ENCODE measurements at places on chromosomes 7 and 10. TPM values are rescaled to one million over a fixed set of nuclear protein-coding genes. Genes with fewer than 3 reads are reported as not detected.

Gene LRGUK
- not detected for polyA plus RNA-seq

Gene C7orf33
- not detected for polyA plus RNA-seq

Gene ABCC2
- 2.6 TPM for polyA plus RNA-seq

Gene SMKR1
- 2.0 TPM for polyA plus RNA-seq

Gene ICA1
- 21.6 TPM for polyA plus RNA-seq

Gene DDC
- 0.13 TPM for polyA plus RNA-seq

Gene CPA2
- polyA plus RNA-seq = 4,704 TPM

Gene CBX3
- 37.3 TPM for polyA plus RNA-seq

Gene SPAM1
- not detected for polyA plus RNA-seq

Gene VWC2
- polyA plus RNA-seq = 0.01 TPM

Gene INPP5A
- polyA plus RNA-seq = 17.5 TPM

Gene VENTX
- 0.28 TPM for polyA plus RNA-seq

Gene CYP2C19
- not detected for polyA plus RNA-seq

Gene CNNM1
- polyA plus RNA-seq = 0.04 TPM

Gene EGFR
- polyA plus RNA-seq = 24.4 TPM

Gene CYP26C1
- polyA plus RNA-seq = not detected

Gene FEZF1
- not detected for polyA plus RNA-seq

Gene NRG3
- 0.34 TPM for polyA plus RNA-seq

Gene EXOSC1
- polyA plus RNA-seq = 26.0 TPM

Gene PLCE1
- 1.5 TPM for polyA plus RNA-seq

Gene DEPP1
- 1,305 TPM for polyA plus RNA-seq

Gene ALKBH4
- 5.7 TPM for polyA plus RNA-seq

Gene CLCN1
- polyA plus RNA-seq = not detected

Gene ACSM6
- polyA plus RNA-seq = 0.07 TPM

Gene PRF1
- polyA plus RNA-seq = 3.7 TPM

Gene HYAL4
- polyA plus RNA-seq = not detected

Gene GIMAP5
- polyA plus RNA-seq = 42.8 TPM

Gene KIAA1549
- 5.4 TPM for polyA plus RNA-seq

Gene TEX36
- polyA plus RNA-seq = not detected

Gene TMEM273
- 41.8 TPM for polyA plus RNA-seq

Gene DTX2
- polyA plus RNA-seq = 17.5 TPM

Gene AMZ1
- polyA plus RNA-seq = 0.06 TPM

Gene SLC18A2
- not detected for polyA plus RNA-seq

Gene CPN1
- polyA plus RNA-seq = not detected

Gene GNAT3
- polyA plus RNA-seq = 0.06 TPM

Gene CPVL
- 13.4 TPM for polyA plus RNA-seq

Gene RBM17
- polyA plus RNA-seq = 93.6 TPM

Gene ZPBP
- polyA plus RNA-seq = not detected

Gene CCDC172
- not detected for polyA plus RNA-seq

Gene UTF1
- polyA plus RNA-seq = not detected

Gene FAM25G
- polyA plus RNA-seq = not detected

Gene SNX10
- 16.1 TPM for polyA plus RNA-seq

Gene TRIM50
- polyA plus RNA-seq = 1.2 TPM

Gene OR6V1
- polyA plus RNA-seq = not detected

Gene ITGB8
- 1.6 TPM for polyA plus RNA-seq

Gene CAMK1D
- polyA plus RNA-seq = 8.4 TPM

Gene MBL2
- polyA plus RNA-seq = not detected

Gene PPIA
- polyA plus RNA-seq = 2,758 TPM

Gene ANKRD30A
- 0.27 TPM for polyA plus RNA-seq

Gene PRRT4
- polyA plus RNA-seq = 4.4 TPM

Gene MMP21
- polyA plus RNA-seq = 0.10 TPM

Gene FHIP2A
- 8.7 TPM for polyA plus RNA-seq

Gene CRHR2
- 0.22 TPM for polyA plus RNA-seq

Gene FFAR4
- 9.3 TPM for polyA plus RNA-seq

Gene C10orf88
- polyA plus RNA-seq = 3.0 TPM

Gene ANXA8
- polyA plus RNA-seq = 0.20 TPM

Gene SPDYE6
- 0.16 TPM for polyA plus RNA-seq

Gene GPER1
- 11.1 TPM for polyA plus RNA-seq

Gene RAMP3
- polyA plus RNA-seq = 58.5 TPM

Measured in adipose tissue (tissue), 3 donors.